Activated T-helper 1 cell treated with anti-CD3 and anti-CD28 coated beads, Interleukin-2, amount 50 U/mL, for 16 hours (primary cell): ENCODE measurements at places on chromosomes 2 and 18.

- DNase-seq, result no peak
These were observed 294.6 kb downstream of the LRATD1 start for GRCh38 chr2:14927021-14927564.

DNA sequence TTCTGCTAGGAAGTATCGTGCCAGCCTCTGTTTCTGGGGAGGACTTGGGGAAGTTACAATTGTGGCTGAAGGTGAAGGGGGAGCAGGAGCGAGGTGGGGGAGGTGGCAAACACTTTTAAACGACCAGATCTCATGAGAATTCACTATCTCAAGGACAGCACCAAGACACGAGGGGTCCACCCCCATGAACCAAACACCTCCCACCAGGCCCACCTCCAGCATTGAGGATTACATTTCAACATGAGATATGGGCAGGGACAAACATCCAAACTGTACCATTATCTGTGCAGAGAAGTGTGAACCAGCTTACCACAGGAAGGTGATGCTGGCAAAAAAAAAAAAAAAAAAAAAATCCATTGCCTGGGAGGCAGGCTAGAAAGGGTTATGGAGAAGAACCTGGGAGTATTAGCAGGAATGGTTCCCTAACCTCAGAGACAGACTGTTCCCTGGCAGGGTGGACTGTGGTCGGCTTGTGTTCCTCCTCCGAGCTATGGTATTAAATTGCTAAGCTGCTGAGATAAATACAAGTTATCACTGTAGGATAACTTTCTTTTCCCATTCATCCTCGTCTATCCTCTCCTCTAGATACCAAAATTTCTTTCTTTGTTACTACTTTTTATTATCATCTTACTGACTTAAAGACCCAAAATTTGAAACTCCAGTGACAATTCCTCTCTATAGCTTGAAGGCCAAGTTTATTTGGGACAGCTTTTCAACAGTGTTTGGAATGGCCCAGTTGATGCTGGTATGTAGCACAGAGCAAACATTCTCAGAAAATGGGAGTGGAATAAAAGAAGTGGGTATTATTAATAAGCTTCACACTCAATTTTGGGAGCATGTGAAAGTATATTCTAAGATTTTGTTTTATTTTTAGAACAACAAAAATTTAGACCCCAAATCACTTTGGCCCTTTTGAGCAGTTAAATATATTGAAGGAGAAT, 73.7 kb upstream of the MAP3K20 start:
- DNase-seq, result no peak

GRCh38 chr2:145015561-145015960, 495.6 kb upstream of the ZEB2 start:
- no peak for DNase-seq

GRCh38 chr2:133720429-133720828, 152.2 kb upstream of the NCKAP5 start:
- no peak for DNase-seq

GRCh38 chr2:23476786-23477185, 91.8 kb downstream of the KLHL29 start:
- no peak for DNase-seq

DNA sequence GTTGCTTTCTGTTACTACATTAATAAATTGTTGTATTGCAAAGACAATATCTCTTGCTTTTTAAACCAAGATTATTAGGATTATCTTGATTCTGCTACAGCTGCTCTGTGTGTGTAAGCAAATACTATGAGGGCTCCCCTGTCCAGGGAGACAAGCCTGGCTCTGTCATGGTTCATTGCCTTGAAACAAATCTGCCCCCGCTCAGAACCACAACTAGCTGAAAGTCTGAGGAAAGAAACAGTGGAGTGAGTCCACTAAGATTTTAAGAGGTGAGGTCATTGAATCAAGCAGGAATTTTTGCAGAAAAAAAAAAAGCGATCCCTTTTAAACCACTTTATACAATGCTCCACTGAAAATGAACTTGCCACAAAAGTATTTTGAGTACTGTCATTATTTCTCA, 30.8 kb upstream of the LRRTM4 start:
- no peak for DNase-seq

DNA sequence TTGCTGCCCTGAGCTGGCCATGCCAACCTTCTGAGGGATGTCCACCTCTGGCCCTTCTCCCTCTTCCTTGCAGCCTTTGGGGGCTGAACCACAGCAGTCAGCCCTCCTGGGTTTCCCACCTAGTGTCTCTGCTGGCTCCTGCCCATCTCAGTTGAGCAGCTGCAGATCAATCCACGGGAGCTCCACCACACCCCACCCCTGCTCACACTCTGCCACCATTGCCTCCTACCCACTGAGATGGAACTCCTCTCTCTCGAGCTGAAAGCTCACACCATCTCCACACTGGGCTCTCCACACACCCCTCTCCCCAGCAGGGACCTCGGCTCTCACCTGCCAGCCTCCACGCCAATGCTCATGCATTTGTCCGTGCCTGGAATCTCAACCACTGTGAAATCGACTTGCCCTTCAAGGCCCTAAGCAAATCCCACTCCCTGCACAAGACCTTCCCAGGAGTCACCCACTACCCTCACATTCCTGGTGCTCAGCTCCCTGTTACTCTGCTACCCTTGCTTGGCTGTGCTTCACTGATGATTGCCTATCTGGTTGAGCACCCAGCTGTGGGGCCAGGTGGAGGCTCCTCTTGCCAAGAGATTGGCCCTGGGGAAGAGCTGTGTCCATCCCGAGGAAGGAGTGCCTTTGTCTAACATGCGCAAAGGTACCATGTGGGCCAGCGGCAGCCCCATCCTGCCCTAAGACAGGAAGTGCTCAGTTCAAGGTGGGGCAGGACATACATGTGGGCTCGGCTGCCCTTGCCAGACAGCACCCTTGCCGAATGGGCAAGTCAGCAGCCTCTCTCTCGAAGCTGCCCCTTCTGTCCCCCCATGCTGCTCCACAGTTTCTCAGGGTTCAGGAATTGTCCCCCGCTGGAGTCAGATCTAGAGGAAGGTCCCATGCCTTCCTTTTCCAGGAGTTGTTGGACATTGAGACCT, 208.7 kb downstream of the CYP26B1 start:
- DNase-seq, result no peak

GRCh38 chr2:26985807-26986206, 15.4 kb downstream of the MAPRE3 start:
- no peak for DNase-seq

DNA sequence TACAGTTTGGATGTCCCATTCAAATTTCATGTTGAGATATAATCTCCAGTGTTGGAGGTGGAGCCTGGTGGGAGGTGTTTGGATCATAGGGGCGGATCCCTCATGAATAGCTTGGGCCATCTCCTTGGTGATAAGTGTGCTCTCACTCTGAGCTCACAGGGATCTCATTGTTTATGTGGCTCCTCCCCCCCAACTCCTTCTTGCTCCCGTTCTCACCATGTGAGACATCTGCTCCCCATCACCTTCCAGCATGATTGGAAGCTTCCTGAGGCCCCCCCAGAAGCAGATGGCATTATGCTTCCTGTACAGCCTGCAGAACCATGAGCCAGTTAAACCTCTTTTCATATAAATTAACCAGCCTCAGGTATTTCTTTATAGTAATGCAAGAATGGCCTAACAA, 3.0 kb upstream of the INPP1 start:
- no peak for DNase-seq

- DNase-seq, result no peak
These were observed 23.8 kb downstream of the SERTAD2 start for GRCh38 chr2:64629875-64630274.

DNA sequence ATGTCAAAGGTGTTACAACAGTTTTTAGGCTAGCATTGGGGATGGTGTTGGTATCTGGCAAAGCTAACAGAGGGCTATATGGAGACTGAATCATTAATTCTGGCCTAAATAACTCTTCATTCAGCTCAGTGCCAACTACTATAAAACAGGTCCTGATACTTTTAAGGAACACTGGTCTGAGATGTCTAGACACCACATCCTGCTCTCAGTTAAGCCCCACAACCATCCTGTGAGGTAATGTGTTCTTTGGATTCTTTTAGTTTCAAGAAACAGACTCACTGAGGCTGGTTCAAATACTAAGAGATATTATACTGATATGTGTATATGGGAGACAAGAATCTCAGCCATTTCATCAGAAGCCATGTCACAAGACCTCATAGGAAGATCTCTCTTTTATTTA, 14.2 kb upstream of the HK2 start:
- DNase-seq, result no peak

DNA sequence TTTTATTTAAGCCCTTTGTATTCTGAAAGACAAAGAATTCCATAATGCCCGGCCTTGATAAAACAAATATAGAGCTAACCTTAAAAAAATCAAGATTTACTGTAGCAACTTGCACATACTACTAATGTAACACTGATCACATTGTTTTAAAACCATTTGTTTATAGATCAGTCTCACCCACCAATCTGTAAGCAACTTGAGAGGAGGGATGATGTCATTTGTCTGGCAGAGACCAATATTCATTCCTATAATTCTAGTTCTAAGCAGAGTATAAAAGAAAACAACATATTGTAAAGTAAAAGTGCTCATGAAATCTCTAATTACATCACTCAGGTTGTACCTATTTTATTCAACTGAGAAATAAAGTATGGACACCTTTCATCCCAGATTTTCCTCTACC, 380.6 kb downstream of the TGIF1 start:
- DNase-seq, result no peak

- no peak for DNase-seq
These were observed 230.9 kb downstream of the GCA start for GRCh38 chr2:162574615-162575452.

DNA sequence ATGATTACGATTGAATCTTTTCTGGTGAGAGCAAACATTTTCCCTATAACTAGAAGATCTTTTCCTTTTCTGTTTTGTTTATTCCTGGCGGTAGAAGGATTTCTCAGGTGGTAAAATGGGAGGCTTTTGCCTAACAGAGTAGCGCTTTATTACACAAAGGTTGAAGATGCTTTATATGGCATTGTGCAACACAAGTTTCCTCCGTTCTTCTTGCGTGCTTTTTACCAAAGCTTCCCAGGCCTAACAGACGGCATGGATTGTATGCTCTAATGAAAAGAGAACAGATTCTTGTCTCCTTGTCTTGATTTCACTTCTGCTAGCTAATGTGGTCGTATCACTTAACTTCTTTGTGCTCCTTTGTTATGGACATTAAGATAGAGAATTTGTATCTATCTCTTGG, 43.8 kb downstream of the MYO1B start:
- DNase-seq, result no peak
